ENCODE measurements at places on chromosomes 6 and 20.

- DNase-seq = no peak
Observed at GRCh38 chr20:41432746-41433145, 66.1 kb upstream of the EMILIN3 start.

DNA sequence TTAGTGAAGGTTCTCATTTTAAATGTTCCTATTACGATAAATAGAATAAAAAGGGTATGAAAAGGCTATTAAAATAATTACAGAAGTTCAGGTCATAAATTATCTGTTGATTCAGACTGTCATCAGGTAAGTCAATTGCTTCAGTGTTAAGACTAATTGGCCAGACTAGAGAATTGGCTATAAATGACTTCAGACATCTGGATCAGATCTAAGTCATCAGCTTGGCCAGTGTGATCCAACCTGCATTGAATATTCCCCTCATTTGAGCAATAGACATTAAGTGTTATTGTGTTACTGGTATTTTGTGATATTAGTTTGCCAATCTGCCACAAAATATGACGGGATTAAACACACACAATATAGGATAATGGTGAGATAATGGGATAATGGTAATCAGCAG is 377.6 kb upstream of the CITED2 start:
- DNase-seq = no peak

GRCh38 chr6:154908723-154909122 is 86.4 kb upstream of the TIAM2 start:
- DNase-seq = no peak

- no peak for DNase-seq
Observed at GRCh38 chr20:507006-507758, 36.4 kb downstream of the CSNK2A1 start.

- no peak for DNase-seq
Observed at GRCh38 chr6:162750776-162751175, 23.0 kb downstream of the PACRG start.
